ENCODE measurements at places on chromosomes 16 and 17.

- no peak for DNase-seq
These were observed 8.6 kb downstream of the BAHCC1 start for GRCh38 chr17:81403671-81404534.

DNA sequence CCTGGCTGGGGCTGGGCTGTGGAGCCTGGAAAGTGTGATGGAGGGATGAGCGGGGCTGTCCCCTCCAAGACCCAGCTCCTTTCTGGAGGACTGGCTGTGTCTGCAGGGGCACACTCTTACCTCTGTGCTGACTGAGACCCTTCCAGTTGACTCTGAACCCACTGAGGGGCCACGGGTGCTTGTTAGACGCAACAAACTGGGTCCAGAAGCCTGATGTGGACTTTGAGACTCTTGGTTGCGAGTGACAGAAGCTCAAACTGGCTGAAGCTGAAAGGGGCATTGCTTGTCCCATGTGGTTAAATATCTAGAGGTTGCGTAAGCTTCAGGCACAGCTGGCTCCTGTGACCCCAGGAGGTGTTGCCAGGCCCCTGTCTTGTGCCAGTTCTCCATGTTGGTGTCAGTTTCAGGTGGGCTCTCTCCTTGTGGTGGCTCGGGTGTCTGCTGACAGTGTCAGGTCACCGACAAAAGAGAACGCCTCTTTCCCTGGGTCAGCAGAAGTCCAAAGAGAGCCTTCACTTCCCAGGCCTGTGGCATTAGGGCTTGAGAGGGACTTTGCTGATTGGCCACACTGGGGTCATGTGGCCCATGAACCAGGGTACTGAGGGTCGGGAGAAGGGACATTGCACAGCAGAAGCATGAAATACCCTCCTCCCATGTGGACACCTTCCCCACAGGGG, 16.7 kb downstream of the ADCY7 start:
- DNase-seq = no peak

GRCh38 chr17:39679521-39680192, 8.2 kb downstream of the PGAP3 start:
- DNase-seq = no peak

DNA sequence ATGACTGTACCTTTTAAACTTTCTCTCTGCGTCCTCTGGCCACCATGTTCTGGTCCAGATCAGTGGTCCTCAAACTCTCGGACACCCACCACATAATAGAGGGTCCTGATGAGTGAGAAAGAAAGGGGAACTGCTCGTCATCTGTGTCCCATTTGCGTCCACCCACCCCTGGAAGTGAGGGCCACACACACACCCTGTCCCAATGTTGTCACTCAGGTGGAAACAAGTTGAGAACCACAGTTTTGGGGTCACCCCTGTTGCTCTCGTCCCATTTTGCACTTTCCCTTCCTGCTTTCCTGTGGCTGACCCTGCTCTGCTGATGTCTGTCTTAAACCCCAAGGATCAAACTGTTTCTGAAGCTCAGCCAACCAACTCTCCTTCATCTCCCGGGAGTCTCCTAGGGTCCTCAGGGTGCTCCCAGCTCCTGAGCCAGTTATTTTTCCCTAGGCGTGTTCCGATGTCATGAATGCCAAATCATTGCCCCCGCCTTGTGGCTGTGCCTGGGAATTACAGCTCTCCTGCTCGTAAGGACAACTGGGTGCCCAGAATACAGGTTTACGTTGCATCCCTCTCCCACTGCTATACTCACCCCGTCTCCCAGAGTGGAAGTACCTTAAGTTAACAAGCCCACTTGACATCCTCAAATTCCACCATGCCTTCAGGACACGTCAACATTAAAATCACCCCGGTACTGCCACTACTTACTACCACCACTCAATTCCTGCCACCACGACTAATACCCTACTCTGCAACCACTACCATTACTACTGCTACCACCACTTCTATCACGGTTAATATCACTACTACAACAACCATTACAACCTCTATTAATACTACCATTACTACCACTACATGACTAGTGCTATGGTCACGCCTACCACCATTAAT, 26.0 kb upstream of the HNF1B start:
- DNase-seq = peak; percentile 15

DNA sequence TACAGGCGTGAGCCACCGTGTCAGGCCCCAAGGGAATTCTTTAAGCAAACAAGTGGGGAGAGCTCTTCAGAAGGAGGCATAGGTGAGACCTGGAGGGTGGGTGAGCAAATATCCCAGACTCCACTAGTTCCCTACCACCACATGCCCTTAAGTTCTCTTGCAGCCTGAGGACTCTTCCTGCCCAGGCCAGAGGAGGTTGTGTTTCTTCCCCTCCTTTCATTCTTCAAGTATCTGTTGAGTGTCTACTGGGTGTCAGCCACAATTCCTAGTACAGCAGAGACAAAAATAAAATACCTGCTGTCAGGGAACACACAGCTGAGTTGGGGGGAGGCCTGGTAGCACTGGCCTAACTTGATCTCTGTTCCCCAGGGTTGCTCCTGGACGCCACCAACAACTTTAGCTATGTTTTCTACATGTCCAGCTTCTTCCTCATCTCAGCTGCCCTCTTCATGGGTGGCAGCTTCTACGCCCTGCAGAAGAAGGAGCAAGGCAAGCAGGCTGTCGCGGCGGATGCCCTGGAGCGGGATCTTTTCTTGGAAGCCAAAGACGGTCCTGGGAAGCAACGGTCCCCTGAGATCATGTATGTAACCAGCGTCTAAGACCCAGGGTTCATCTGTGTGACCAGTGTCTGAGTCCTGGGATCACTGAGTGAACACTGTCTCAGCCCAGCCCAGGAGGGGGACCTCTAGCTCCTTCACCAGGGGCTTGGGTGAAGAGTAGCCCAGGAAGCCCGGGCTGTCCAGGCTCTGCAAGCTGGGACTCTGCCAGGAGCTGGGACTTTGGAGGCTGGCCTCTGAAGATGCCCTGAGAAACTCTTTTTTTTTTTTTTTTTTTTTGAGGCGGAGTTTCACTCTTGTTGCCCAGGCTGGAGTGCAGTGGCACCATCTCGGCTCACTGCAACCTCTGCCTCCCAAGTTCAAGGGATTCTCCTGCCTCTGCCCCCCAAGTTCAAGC, 5.9 kb upstream of the ARMC7 start:
- DNase-seq = no peak

GRCh38 chr17:45382226-45382625, 50.4 kb downstream of the ARHGAP27 start:
- DNase-seq = no peak

DNA sequence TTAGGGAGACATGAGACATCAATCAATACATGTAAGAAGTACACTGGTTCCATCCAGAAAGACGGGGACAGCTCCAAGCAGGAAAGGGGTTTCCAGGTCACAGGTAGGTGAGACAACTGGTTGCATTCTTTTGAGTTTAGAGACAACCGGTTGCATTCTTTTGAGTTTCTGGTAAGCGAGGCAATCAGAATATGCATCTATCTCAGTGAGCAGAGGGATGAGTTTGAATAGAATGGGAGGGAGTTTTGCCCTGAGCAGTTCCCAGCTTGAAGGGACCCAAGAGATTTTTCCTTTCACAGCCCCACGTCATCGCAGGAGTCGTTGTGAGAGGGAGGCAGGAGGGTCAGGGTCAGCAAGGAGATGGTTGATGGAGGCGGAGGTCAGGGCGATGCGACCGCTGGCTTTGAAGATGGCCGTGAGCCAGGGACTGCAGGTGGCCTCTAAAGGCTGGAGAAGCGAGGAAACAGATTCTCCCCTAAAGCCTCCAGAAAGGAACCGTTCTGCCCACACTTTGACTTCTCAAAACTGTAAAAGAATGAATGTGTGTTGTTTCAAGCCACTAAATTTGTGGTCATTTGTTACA, 36.5 kb downstream of the IRF8 start:
- DNase-seq = no peak

- DNase-seq = no peak
These were observed 4.4 kb downstream of the SCPEP1 start for GRCh38 chr17:56982312-56982711.

GRCh38 chr16:6317934-6318333, 1014.7 kb upstream of the RBFOX1 start:
- no peak for DNase-seq

GRCh38 chr16:13883881-13884280, 36.1 kb upstream of the ERCC4 start:
- DNase-seq = no peak

DNA sequence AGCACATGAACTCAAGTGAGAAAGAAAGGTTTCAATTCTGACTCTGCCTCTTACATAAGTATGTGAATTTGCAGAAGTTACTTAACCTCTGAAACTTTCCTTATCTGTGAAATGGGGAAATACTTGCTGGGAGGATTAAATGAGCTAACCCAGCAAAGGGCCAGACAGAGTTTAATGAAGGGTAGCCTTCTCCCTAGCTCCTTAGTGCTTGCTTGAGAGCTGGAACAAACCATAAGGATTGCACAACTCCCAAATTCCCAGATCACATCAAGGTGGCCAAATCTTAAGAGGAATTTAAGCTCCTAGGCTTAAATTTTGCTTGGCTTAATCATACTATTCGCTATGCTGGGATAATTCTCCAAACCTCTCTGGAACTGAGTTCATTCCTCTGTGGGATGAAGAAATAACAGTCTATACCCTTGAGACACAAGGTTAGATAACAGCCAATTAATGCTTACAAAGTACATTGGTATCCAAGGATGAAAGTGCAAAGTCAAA, 11.8 kb upstream of the WSB1 start:
- DNase-seq = no peak

DNA sequence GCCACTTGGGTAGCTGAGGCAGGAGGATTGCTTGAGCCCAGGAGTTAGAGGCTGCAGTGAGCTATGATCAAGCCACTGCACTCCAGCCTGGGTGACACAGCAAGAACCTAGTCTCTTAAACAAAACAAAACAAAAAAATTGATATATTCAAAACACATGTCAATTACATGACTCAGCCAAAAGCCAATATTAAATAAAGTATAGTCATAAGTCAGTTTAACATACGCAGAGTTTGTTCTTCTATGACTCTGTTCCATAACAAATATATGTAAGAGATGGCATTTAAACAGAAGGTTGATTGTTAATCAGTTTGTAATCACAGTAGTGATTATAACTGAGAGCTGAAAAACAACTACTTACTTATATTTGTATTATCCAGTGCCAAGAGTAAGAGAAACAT, 106.5 kb downstream of the CDH8 start:
- no peak for DNase-seq

DNA sequence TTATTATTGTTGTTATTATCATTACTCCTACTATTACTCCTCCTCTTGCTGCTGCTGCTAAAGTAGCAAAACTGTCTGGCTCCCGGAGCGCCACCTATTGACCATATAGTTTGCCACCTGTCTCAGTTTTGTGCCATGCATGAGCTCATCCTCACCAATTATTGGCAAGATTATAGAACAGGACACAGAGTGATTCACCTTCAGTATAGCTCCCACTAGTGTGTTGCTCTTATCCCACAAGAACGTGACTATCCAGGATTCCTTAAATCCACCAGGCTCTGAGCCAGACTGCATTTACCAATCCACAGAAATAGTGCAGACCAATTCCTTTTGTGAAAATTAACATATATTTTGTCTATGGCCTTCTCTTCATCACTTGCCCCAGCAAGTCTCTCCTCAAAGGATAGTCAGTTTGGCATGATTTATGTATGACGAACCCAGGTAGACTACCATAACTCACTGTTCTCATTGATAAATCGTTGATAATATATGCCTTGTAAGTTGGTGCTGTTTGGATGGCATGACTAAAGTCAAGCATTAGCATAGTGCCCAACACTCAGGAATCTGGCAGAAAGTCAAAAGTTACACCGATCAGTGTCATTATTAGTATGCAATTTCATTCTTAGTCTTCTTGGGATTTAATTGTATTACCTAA, 405.5 kb upstream of the HSBP1 start:
- DNase-seq = no peak

DNA sequence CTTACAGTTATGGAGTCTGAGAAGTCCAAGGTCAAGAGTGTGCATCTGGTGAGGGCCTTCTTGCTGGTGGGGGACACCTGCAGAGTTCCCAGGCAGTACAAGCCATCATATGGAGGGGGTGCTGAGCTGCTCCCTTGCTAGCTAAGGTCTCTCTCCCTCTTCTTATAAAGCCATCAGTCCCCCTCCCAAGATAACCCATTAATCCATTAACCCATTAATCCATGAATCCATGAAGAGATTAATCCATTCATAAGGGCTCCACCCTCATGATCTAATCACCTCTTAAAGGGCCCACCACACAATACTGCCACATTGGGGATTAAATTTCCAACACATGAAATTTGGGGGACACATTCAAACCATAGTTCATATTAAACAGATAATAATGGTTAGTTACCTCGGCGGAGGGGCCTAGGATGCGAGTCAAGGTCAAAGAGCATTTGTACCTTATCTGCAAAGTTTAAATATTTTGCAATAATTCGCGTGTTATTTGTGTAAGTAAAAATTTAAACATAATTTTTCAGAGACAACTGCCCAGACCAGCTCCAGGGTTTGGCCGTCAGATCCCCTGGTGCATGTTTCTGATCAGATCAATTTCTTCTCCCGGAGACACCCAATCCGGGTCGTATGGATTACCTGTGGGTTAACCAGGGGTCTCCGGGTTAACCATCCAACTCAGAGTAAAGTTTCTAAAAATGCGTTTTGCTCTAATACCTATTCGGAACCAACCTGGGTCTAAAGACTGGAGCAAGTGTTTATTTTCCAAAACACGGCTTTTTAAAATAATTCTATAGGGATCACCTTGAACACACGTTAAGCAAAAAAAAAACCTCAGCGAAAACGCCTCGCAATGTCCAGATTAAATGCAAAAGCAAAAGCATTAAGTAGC, 740 bp upstream of the POLR3E start:
- DNase-seq = no peak

DNA sequence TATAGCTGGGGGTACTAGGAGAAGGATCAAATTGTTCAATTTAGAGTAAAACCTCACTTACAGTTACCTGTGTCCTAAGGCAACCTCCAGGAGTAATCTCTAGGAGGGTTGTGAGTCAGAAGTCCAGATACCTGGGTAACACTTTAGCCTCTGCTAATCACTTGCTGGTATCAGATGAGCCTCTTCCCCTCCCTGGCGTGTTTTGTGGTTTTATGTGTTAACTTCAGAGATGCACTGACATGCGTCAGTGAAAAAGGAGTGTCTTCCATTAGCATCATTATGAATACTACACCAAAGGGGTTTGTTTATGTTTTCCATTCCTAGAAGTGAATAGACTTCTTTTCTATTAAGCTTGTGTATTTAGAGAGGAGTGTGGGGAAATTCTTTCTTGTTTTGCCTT, 208.2 kb downstream of the FTO start:
- DNase-seq = no peak

GRCh38 chr17:7283471-7284216, 2.1 kb downstream of the SLC2A4 start:
- no peak for DNase-seq

GRCh38 chr17:80214878-80215210, 5.3 kb downstream of the SGSH start:
- no peak for DNase-seq

DNA sequence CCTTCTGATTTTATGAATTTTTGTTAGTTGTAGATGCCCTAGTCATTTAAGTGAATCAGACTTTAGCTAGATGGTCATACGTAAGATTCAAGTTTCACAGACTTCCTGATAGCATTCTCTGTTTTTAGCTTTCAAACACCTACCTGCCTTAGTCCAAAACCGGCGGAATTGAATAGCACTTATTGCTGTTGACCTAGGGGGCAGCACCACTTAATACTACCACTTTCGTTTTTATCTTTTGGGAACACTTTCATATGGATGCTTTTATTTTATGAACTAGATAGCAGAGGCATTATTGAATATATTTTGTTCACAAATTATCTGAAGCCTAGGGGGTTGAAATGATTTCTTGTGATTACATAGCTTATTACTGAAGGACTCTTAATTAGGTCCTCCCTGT, 31.5 kb downstream of the TADA2A start:
- DNase-seq = no peak
